ENCODE measurements at places on chromosomes 12 and 14.

- DNase-seq, result no peak
Observed at GRCh38 chr14:39763402-39763890, 331.2 kb upstream of the FBXO33 start.

GRCh38 chr12:71610031-71610795, 53.4 kb downstream of the ZFC3H1 start:
- no peak for DNase-seq

- peak; percentile 24 for DNase-seq
Observed at GRCh38 chr12:107369679-107370078, 276.3 kb upstream of the CRY1 start.

DNA sequence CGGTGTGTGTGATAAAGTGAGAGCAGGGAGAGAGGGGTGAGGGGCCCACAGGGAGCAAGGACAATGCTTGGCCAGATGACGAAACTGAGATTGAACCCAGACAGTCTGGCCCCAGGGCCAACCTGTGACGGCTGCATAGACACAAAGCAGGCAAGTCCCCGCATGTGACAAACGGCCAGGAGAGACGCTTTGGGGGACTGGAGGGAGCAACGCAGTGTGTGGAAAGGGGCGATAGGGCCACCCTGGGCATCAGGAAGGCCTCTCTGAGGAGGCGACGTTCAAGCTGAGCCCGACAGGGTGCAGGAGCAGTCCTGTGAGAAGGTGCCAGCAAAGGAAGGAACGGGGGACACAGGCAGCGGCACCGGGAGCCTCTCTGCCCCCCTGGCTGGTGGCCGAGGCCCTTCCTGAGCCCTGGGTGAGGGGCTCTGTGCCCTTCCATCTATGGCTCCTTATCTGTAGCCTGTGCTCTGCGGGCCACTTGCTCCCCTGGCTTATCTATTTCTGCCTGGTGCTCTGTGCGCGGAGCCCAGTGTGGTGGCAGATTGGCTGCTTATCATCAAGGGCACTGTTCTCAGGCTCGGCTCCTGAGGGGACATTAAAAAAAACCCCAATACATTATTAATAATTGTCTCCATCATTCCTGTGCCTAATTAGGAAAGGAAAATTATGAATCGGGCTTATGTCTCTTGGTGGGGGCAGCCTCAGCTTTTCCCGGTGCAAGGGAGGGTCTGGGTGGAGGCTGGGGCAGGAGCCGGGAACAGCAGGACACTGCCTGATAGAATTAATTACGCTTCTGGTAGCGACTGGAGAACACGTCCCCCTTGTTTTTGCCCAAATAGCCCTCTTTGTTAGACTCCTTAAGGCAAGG, 39.8 kb downstream of the PRIMA1 start:
- DNase-seq, result no peak

- DNase-seq, result no peak
Observed at GRCh38 chr14:23464700-23465099, 4.8 kb upstream of the NGDN start.

DNA sequence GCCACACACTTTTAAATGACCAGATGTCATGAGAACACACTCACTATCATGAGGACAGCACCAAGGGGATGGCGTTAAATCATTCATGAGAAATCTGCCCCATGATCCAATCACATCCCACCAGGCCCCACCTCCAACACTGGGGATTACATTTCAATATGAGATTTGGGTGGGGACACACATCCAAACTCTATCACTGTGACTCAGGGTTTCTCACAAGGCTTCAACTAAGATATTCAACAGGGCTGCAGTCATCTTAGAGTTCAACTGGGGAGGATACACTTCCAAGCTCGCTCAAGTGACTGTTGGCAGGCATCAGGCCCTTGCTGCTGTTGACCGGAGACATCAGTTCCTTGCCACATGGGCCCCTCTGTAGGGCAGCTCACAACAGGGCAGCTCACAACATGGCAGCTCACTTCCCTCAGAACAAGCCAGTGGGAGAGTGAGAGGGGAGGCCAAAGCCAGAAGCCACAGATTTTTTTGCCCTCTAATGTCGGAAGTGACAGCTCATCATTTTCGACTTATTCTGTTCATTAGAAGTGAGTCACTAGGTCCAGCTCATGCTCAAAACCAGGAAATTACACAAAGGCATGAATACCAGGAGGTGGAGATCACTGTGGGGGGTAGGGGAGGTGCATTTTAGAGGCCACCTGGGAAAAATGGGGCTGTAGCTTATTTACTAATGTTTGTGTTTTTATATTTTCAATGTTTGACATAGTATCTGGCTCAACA, 50.8 kb upstream of the PTHLH start:
- DNase-seq, result no peak

All from activated T-cell treated with anti-CD3 and anti-CD28 coated beads for 4 hours (primary cell).